Jurkat, Clone E6-1 (cell line): ENCODE measurements at places on chromosomes 7 and 10.

DNA sequence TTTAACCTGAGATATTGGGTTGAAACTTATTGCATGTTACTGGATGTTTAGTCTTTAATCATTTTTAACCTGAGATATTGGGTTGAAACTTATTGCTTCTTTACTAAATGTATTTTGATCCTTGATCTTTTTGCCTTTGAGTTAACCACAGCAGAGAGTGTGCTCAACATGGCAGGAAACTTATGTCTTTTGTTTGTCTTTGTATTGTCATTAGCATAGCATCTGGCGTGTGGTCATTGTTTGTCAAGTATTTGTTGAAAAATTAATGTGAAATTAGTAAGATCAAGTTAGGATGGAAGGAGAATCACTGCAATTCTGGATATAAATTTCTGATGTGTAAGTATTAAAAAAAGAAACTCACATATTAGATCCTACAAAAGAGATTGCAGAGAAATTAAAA, 8.2 kb downstream of the MRC1 start:
- DNase-seq, result no peak

DNA sequence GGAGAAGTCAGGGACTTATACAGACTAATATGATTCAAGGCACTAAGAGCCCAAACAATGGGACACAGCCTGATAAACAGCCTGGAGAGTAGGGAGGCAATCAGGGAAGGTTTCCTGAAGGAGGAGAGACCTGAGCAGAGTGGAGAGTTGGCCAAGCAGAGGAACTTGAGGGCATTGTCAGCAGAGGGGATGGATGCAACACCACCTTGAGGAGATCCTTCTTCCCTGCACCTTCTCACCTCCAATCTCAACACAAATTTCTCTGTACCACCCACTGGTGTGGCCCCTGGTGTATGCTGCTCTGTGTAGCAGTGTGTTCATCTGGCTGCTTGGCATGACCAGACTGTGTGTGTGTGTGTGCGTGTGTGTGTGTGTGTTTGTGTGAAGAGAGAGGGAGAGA, 146.2 kb downstream of the WDR11 start:
- no peak for DNase-seq

- DNase-seq, result no peak
Observed at GRCh38 chr10:44927352-44927751, 16.2 kb downstream of the TMEM72 start.

- no peak for DNase-seq
Observed at GRCh38 chr7:117193564-117193963, 129.3 kb downstream of the WNT2 start.

GRCh38 chr7:46145412-46145811, 224.3 kb upstream of the IGFBP3 start:
- no peak for DNase-seq

DNA sequence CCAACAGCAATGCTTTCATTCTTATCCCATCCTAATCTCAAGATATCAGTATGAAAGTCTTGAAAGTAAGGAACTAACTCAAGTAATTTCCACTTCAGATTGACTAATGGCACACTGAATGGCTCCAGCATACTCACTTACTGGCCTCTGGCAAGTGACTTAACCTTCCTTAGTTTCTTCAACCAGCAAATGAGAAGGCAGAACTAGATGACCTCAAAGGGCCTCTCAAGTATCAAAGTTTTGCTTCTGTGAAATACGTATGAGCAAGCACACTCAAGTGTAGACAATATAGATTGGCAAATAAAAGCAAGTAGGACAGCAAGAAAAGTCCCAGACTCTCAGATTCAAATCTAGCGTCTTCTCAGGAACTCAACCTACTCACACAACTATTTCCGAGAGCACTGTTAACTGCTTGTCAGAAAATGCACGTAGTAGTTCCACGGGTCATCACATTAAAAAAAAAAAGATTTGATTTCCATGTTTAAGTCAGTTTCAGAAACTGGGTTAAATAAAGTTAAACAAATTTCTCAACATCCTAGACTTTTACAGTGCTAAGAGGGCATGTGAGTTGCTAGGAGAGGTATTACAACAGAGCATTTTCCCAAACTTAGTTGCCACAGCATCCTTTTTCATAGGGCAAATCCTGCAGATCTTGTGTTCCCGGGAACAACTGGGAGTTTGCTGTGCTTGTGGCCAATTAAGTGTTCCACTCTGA, 276.9 kb upstream of the KLF14 start:
- no peak for DNase-seq

DNA sequence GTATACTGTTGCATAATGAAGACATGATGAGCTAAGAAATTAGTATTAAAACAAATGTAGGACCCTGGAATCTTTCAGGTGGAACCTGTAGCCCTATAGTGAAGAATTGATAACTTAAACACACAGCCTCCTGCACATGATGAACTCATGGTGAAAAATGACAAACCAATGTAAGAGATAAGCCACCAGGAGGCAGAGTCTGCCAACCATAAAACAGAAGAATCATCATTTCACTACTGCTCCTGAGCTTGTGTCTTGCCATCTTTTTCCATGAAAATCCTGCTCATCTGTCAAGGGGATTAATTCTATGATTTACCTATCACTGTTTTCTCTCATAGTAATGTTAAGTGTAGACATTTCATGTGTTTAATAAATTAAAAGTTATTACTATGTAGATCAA, 363.9 kb downstream of the MALRD1 start:
- peak; percentile 8 for DNase-seq

- DNase-seq, result no peak
Observed at GRCh38 chr7:154746571-154747360, 256.2 kb downstream of the PAXIP1 start.

DNA sequence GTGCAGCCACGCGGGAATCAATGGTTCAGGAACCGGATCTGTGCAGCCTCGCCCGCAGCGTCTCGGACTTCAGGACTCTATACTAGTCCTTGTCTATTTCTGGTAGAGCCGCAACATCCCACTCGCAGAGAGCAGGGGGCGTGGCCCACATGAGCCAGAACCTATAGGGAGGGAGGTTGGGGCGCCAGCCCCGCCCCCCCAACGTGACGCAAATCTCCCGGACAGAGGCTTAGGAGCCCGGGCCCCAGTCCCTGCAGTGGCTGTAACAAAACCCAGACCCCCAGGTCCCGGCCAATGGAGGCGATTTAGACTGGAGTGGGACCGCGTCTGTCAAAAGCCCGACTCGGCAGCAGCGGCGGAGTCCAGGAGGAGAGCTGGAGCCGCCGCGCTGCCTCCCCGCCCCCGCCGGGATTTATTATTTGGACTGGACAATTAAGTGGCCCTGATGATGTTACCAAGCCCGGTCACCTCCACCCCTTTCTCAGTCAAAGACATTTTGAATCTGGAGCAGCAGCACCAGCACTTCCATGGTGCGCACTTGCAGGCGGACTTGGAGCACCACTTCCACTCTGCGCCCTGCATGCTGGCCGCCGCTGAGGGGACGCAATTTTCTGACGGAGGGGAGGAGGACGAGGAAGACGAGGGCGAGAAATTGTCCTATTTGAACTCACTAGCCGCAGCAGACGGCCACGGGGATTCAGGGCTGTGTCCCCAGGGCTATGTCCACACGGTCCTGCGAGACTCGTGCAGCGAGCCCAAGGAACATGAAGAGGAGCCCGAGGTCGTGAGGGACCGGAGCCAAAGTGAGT, at the start of gene NKX2-3:
Gene NKX2-3, plus strand, starts transcription at position 256 of the 809 bp plus-strand sequence. Its CDS starts 190 bp downstream, at position 446.
- no peak for DNase-seq

DNA sequence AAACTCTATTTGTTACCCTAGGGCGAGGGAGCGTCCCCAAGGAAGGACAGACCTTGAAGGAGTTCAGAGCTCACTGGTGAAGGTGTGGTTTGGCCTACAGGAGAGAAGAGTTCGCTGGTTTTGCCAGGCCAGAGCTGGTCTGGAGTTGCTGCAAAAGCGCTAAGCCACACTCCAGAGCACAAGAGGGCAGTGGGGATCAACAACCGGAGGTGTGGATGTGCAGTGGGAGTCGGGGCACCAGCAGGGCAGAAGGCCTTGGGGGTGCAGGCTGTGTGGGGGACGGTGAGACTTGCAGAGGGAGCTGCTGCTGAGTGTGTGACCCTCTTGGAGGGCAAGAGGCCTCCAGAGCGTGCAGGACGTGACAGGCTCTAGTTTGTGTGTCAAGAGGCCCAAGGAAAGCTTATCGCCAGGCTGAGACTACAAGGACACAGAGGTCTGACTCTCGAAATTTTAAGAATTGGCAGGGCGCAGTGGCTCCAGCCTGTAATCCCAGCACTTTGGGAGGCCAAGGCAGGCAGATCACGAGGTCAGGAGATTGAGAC, 14.3 kb upstream of the CUL1 start:
- DNase-seq, result no peak

DNA sequence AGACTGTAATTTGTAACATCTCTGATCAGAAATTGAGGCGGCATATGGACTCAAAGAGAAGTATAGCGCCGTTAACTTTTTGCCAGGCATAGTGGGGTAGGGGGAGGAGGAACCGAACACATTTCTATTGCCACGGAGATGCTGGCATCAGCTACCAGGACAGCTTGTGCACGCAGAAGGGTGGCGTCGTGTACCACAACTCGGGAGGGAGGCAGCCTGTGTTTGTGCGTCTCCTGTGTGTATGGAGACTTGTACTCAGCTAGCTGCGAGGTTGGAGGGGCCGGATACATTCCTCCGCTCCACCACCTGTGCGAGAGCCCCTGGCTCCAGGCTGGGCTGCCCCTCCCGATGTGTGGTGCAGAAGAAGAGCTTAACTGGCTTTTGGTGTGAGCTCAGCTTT, 634.8 kb downstream of the TYW1 start:
- no peak for DNase-seq

GRCh38 chr7:133190650-133191049, 62.2 kb upstream of the EXOC4 start:
- DNase-seq, result no peak

- DNase-seq, result peak; percentile 37
Observed at GRCh38 chr7:120792091-120792860, 65.7 kb downstream of the TSPAN12 start.

DNA sequence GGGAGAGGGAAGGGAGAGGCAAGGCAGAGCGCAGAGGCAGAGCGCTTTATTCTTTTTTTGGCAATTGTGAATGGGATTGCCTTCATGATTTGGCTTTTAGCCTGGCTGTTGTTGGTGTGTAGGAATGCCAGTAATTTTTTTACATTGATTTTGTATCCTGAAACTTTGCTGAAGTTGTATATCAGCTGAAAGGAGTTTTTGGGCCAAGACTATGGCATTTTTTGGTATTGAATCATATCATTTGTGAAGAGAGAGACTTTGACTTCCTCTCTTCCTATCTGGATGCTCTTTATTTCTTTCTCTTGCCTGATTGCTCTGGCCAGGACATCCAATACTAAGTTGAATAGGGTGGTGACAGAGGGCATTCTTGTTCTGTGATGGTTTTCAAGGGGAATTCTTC, 291.3 kb downstream of the REEP3 start:
- DNase-seq, result no peak

DNA sequence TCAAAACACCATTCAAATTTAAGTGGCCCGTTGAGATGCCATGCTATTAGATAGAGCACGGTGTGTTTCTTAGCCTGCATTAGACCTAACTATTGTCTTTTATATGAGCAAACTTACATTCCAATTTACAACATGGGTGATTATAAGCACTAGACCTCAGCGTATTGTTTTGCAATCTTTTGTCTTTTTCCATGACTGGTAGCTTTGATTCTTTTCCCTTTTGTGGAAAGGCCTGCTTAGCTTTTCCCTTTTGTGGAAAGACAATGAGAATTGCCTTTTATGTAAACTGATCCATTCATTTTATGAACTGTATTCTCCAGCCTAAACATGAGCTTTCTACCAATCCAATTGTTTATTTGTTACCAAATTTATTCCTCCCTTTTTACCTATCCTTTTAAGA, 823.1 kb downstream of the CCSER2 start:
- DNase-seq, result no peak

DNA sequence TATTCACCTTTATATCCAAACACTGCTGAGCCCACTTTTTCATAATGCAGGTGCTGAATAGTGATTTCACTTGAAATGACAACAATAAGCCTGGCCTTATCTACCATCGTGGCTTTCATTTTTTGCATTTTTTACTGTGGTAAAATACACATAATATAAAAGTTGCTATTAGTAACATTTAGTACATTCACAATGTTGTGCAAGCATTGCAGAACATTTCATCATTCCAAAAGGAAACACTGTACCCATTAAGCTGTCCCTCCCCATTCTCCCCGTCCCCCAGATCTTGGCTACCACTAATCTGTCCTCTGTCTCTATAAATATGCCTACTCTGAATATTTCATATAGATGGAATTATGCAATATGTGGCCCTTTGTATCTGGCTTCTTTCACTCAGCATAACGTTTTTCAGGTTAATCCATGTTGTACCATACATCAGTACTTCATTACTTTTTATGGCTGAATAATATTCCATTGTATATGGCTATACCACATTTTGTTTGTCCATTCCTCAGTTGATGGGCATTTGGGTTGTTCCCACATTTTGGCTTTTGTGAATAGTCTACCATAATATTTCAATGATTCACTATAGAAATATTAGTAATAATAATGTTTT, 68.5 kb upstream of the ARID5B start:
- no peak for DNase-seq

DNA sequence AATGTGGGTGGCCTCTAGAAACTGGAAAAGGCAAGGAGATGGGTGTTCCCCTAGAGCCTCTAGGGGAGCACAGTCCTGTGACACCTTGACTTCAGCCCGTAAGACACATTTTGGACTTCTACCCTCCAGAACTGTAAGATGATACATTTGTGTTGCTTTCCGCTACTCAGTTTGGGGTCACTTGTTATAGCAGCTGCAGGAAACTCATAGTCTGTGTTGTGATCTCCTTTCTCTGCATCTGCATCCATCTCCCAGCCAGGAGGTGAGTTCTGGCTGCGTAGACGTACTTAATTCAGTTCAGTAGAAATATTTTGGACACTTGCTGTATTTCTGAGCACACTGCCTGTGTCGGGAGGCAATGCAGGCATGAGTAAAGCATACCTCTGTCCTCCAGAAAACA, 29.3 kb upstream of the DMBT1 start:
- no peak for DNase-seq

GRCh38 chr7:55536619-55537457, 35.5 kb downstream of the VOPP1 start:
- DNase-seq, result peak; percentile 70

DNA sequence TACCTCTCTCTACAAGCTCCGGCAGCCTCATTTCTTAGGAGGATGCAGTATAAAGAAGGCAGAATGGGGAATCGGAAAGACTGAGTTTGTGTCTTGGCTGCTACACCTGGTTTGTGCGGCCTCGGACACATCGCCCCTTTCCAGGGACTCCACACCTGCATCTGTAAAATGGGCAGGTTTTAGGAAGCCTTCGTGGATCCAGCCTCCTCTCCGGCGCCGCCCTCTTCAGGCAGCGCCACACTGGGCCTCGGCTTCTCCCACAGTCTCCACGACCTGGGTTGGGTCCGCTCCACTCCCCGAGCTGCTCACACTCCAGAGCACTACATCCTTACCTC, 341 bp downstream of the GOT1 start:
- DNase-seq, result no peak

GRCh38 chr7:20542594-20542993, 72.9 kb upstream of the ABCB5 start:
- no peak for DNase-seq

GRCh38 chr7:139669106-139670061, 108.4 kb downstream of the HIPK2 start:
- DNase-seq, result peak; percentile 47

- DNase-seq, result peak; percentile 15
Observed at GRCh38 chr7:156473476-156474240, 166.9 kb upstream of the RNF32 start.

GRCh38 chr7:129989466-129989865, 36.7 kb upstream of the UBE2H start:
- DNase-seq, result peak; percentile 51
